ENCODE measurements at places on chromosomes 1 and 21.

DNA sequence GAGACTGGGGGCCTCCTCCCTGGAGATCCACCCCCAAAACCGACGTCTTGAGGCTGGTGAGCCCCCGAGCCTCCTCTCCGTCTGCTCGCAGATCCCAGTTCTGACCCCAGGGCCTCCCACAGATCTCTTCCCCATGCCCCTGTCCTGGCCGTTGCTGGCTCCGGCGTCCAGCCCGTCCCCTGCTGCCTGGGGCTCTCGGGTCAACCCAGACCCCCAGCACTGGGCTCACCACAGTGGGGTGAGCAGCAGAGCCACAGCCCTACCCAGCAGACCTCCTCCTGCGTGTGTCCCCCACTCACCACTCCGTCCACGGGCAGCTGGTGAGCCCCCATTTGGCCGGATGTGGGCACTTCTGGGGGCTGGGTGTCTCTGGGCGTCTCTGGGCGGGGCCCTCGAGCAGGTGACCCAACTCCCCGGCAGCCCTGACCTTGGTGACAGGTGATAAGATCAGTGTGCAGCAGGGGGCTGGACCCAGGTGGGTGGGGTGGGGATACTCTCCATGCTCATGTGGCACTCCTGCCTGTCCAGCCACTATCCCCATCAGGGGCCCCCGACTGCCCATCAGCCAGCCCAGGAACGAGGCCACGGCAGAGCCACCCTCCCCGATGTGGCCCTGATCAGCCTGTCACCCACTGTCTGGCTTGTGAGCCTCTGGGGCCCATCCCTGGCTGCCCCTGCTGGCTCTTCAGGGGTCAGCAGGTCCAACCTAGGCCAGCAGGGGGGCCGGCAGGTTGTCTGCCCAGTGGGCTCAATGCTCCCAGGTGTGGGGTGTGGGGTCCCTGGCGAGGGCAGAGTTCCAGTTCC lies 709 bp downstream of the TNFRSF14 start:
- peak; percentile 40 for DNase-seq

DNA sequence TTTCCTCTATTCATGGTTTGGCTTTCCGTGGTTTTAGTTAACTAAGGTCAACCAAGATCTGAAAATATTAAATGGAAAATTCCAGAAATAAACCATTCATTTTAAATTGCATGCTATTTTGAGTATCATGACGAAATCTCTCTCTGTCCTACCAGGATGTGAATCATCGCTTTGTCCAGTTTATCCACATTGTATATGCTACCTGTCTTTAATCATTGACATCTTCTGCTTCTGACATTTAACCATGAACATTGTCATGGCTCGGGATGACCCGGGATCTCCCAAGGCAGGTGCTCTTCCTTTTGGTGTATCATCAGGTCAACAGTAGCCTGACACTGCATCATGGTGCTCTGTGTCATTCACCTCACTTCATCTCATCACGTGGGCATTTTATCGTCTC lies 125.5 kb upstream of the HNRNPU start:
- no peak for DNase-seq

DNA sequence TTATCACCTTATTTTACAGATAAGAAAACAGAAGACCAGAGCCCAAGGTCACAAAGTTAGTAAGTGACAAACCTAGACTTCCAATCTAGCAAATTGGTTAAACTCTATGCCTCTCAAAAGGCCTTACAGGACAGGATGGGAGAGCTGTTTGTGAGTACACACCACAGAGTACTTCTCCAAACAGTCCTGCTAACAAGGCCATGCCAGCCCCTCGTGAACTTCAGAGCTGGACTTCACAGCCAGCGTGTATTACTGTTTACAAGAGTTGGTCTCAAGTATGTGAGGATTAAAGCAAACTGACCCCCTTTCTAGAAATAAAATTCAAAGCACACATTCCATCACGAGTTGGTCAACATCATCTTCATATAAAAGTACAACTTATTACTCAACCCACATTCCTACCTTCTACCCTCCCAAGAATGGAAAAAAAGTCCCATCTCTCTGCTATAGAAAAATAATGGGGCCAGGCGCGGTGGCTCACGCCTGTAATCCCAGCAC lies 19.8 kb upstream of the UBR4 start:
- DNase-seq: no peak

DNA sequence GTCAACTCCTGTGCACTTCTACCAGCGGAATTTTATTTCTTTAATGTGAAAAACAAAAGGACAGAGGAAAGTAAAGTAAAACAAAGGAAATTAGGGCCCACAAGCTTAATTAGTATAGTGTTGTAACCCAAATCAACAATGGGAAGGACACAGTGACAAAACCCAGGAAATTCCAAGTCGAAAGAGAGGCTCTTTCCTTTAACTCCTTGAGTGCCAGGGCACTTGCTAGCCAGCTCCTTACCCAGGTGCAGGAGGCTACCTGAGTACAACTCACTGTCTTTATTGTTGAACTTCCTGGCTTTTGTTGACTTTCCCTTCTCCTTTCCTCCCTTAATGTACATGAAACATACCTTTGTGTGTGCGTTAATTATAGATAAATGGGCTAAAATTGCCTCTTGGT lies 55.0 kb downstream of the PEX14 start:
- DNase-seq: no peak

- no peak for DNase-seq
These were observed 67.8 kb downstream of the MORN1 start for GRCh38 chr1:2323451-2323974.

- no peak for DNase-seq
These were observed 15.8 kb downstream of the CDA start for GRCh38 chr1:20604678-20605077.

DNA sequence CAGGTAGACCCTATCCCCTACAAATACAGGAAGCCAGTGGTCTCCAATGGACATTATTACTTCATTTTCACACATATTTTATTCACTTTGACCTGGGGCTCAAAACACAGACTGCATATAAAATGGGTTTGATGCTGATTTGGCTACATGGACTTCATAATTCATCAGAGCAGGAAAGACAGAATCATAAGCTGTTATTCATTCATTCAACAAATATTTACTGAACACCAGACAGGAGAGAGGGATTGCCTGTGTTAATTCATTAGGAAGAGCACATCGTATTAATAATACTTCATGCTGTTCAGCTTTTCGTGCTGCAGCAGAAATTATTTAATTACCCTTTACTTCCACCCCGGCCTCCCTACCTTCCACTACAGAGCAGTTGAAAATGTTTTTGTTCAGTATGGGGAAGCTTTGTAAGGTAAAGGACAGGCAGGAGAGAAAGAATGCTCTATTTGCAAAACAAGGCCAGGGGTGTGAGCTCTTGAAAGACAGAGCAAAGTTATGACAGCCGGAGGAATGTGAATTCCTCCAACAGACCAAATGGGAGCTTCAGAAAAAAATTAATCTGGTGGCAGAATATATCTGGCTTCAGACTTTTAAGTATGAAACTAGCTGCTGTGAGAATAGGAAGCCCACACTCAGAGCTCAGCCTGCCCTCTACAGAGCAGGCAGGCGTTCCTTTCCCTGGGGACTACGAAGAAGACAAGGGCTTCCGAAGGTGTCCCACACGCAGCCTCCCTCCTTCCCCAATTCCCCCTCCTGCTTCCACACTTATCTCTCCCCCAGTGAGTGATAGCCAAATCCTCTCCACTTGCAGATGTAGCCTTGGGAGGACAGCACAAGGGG lies 58.0 kb downstream of the MDM4 start:
- DNase-seq: no peak

All from activated T-cell treated with anti-CD3 and anti-CD28 coated beads, Interleukin-2, amount 50 U/mL, for 1 hour (primary cell).